NCI-H1105 (cell line): ENCODE measurements at places on chromosomes 2 and 18.

DNA sequence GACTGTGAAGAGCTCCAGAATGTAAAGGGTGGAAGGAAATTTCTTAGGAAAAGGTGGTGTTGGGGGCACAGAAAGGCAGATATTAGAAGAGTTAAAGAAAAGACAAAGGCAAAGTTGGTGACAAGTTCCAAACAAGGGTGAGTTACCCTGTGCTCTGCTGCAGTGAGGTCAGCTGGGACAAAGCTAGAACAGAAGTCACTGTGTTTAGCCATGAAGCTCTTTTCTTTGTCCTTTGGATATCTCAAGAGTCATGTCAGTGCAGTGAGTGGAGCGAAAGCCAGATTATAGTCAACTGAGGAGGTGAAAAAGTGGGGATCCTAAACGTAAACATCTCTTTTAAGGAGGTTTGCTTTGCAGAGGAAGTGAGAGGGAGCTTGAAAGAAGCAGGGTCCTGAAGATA, 187.8 kb upstream of the ALPP start:
- DNase-seq = no peak

- no peak for DNase-seq
Measured at GRCh38 chr2:150041722-150042425, 445.6 kb downstream of the RND3 start.

- DNase-seq = no peak
Measured at GRCh38 chr2:36290306-36290856, 65.2 kb upstream of the CRIM1 start.

DNA sequence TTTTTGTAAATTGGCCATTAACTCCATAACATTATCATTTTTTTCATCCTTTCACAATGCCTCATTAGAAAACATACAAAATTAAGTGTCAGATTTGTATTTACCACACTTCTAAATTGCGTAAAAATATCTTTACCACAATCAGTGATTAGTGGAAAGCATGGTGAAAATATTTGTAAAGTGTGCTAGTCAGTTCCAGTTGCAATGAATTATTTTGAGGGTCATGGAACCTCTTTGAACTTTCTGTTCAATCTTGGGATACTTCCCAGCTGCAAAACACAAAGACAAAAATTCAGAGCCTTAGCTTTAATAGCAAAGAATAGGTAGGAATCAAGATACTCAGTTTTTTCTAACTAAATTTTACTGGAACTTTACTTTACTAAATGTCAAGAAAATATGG, 4.0 kb upstream of the COL3A1 start:
- no peak for DNase-seq
